ENCODE measurements at places on chromosomes 13 and 19. TPM values are rescaled to one million over a fixed set of nuclear protein-coding genes. Genes with fewer than 3 reads are reported as not detected.

TMEM259 gene
- total RNA-seq = 321 TPM

MAP1S gene
- 37.8 TPM for total RNA-seq

ERICH4 gene
- not detected for total RNA-seq

KLK2 gene
- total RNA-seq = not detected

IGFL2 gene
- not detected for total RNA-seq

IFNL1 gene
- total RNA-seq = not detected

ZNF865 gene
- 16.4 TPM for total RNA-seq

XAB2 gene
- total RNA-seq = 78.1 TPM

ZNF682 gene
- 14.4 TPM for total RNA-seq

THOP1 gene
- 30.8 TPM for total RNA-seq

TTYH1 gene
- 0.41 TPM for total RNA-seq

PGLYRP1 gene
- total RNA-seq = not detected

NXNL1 gene
- total RNA-seq = not detected

- no peak for DNase-seq
These were observed 441.5 kb upstream of the SPRY2 start for GRCh38 chr13:80782441-80782840.

DNA sequence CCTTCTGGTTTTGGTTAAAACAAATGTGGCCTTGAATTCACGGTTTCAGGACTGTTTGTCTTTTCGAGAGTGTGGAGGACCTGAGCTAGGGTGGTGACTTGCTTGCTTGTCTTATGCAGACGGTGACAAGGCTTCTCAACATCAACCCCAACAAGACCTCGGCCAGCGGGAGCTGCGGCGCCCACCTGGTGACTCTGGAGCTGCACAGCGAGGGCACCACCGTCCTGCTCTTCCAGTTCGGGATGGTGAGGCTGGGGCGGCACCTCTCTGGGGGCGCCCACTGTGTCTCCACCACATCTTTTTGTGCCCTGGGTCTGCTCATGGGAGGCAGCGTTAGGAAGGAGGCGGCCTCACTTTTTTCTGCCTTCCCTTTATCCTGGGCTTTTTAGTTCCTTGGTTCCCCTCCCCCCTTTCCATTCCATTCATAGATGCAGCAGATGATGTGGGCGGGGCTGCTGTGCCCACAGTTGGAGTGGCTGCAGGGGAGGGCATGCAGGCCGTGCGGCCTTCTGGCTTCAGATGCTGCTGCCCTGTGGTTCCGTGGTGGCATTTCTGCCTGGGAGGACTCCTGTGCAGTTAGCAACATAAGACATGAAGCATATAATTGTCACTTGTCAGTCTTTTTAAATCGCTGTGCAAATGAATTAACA lies 23.3 kb downstream of the LAMP1 start:
- no peak for DNase-seq

- no peak for DNase-seq
These were observed 58.6 kb downstream of the GADD45B start for GRCh38 chr19:2534423-2535013.

DNA sequence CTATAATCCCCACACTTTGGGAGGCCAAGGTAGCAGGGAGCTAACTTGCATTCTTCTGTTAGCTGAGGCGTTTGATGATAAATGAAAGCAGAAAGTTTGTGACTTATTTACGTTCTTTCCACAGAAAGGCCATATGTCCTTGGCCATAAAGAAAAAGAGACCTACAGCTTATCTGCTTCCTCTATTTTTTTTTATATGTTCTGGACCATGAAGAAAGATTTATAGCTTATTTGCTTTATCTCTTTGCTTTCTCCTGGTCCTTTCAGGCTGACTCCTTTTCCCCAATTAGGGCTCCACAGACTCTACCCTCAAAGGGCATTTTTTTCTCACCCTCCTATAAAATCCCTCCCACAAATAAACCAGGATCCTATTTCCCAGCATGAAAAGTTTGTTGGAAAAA lies 1.5 kb upstream of the ZNF616 start:
- no peak for DNase-seq

- DNase-seq = no peak
These were observed 55.1 kb downstream of the GPR180 start for GRCh38 chr13:94656766-94657165.

- no peak for DNase-seq
These were observed 219.0 kb downstream of the COG6 start for GRCh38 chr13:39874331-39875053.

DNA sequence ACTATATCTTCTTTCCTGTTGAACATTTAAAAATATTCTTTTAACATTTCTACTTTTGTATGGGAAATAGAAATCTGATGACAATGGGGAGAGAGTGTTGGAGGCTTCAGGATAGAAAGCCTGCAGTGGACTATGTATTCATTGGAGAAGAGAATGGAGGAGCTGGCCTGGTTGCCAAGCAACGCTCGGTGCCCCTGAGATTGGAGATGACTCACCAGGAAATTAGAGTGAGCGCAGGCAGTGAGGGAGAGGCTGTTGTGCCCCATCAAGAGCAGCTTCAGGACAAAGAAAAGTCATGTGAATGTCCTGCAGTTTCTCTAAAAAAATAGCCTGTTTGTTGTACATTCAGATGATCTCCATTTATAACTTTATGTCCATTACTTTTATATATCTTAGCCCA lies 48.7 kb upstream of the ZNF835 start:
- DNase-seq = no peak

GRCh38 chr19:57302020-57302465 lies 18.2 kb upstream of the ZNF543 start:
- no peak for DNase-seq

DNA sequence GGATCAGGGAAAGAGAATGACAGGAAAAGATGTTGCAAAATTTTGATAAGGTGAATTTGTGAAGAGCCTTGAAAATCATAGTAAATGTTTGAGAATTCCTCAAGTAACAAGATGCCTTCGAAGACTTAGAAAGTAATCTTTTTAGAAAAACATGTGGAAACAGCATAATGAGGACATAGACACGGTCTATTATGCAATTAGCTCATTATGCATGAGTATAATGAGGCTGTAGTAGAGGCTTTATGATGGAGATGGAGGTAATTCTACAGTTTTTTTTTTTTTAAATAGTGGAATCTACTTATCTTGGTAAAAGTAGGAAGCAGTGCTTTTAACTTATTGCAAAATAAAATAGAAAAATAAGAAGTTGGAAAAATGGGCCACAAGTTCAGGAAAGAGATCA lies 1329.1 kb upstream of the SPRY2 start:
- DNase-seq = no peak

- no peak for DNase-seq
These were observed 492.0 kb downstream of the FGF9 start for GRCh38 chr13:22162889-22163288.

GRCh38 chr13:48505597-48506091 lies 27.2 kb downstream of the RCBTB2 start:
- peak; percentile 48 for DNase-seq

GRCh38 chr19:6003976-6004375 lies 26.0 kb upstream of the RANBP3 start:
- DNase-seq = no peak

DNA sequence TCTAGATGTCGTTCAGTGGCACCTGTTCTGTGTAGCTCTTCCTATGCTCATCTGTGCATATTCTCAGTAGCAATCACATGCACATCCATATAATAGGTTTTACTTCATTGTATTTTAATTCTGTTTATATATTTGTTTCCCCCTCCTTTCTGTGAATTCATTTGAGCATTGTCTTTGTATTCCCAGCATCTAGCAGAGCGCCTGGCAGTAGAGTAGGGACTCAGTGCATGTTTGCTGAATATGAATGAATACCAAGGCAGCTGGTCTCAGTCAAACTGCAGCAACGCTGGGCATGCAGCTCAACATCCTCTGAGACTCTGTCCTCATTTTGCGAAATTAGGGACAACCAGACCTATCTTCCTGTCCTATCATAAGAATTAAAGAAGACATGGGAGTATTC lies 330.1 kb downstream of the SPRY2 start:
- no peak for DNase-seq

DNA sequence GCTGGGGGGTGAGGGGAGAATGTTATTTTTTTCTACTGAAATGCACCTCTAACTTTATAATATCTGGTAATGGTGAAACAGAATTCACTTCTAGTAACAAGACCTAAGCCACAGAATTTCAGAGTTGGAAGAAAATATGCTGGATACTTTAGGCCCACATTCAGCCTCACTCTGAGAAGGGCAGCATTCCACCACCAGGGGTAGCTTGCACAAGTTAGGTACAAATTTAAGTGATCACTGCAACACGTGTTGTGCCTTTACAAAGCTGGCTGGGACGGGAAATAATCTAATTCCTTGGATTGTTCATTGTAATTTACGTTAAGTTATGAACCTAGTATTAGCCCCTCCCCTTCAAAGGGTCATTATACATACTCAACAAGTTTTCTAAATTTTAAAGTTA lies 192.3 kb downstream of the RGCC start:
- no peak for DNase-seq

DNA sequence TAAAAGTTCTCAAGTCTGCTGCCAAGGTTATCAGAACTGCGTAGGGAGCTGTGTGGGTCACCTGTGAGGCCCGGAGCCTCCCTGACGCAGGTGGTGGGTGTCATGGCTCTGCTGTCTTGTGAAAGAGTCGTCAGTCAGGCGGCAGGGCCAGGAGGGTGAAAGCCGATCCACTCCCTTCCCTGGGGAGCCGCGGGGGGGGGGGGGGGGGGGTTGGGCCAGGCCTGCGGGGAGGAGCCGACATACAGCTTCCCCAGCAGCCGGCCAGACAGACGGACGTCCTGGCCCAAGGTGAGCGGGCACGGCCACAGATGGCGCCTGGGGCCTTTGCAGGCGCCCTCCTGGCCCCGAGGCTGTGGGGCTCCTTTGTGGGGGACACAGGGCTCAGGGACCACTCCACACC lies 12.4 kb downstream of the SBNO2 start:
- no peak for DNase-seq

- no peak for DNase-seq
These were observed 5.3 kb downstream of the ZNF557 start for GRCh38 chr19:7074705-7075282.

- DNase-seq = no peak
These were observed 10.6 kb upstream of the FFAR2 start for GRCh38 chr19:35437406-35437951.

GRCh38 chr13:33213797-33214196 lies 71.8 kb downstream of the STARD13 start:
- DNase-seq = no peak

DNA sequence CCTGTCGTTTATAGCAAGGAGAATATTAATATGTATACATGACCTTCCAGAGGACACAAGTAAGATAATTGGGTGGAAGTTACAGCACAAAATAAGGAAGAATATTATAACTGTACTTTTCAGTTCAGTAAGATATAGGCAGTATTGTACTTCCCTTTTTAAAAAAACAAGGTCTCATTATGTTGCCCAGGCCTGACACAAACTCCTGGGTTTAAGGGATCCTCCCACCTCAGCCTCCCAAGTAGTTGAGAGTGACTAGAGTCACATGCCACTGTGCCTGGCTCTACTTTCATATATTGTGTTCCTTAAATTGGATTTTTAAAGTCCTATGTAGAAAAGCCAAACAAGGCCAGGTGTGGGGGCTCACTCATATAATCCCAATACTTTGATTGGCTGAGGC lies 19.5 kb upstream of the MAB21L1 start:
- DNase-seq = no peak

DNA sequence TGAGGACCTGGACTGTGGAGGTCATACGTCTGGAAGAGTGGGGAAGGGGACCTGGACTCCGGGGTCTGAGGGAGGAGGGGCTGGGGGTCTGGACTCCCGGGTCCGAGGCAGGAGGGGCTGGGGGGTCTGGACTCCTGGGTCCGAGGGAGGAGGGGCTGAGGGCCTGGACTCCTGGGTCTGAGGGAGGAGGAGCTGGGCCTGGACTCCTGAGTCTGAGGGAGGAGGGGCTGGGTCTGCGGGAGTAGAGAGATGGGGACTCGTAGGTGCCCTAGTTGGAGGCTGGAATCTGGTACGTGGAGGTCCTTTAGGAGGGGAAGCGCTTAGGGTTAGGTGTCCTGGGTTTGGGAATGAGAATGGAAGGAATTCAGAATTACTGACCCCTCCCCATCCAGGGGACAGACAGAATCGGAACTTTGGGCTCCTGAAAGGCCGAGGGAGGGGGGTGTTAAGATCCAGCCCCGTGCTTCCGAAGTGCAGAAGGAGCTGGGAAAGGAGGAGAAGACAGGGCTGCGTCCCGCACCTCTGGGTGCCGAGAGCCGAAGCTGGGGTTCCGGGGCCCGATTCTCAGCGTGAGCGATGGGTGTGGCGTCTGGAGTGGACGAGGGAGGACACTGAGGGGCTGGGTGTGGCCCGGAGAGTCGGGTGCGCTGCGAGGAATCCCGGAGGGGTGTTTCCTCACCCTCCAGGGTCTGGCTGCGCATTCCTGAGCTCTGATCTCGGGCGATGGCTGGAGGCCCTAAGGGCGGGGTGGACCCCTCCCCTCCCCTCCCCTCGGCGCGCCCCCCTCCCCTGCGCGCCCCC lies 608 bp downstream of the MYADM start:
- peak; percentile 34 for DNase-seq

GRCh38 chr19:32368787-32369186 lies 23.4 kb downstream of the ZNF507 start:
- no peak for DNase-seq

DNA sequence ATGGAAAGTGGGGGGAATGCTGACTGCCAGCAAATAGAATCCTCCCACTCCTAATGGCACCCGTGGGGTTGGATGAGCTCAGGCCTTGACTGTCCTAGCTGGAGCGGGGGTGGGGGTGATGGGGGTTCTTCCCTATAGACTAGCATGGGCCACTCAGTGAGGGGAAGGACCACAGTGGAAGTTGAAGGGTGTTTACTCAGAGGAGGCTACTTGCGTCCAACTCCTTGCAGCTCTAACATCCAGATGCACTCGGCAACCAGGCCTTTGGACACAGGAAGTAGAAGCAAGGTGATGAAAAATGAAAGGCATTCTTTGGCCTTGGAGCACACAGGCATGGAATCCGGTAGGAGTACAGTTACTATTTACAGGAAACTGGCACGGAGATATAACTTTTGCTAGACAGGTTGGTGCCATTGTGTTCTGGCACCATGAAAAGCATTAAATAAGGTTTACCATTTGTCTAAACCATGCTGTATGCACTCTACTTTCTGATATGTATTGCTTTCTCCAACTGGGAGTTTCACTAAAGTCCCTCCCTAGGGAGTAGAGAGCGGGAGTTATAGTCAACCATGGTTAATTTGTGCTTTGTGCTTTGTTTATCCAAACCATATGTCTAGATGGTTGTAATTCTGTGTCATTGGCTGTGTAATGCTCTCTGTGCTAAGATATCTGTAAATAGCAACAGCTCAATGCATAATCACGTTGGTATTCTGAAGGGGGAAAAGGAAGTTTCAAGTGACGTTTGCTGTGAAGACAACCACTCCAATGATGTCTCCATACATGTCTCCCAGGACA lies 125.3 kb downstream of the TSHZ3 start:
- no peak for DNase-seq

- DNase-seq = no peak
These were observed 39.9 kb upstream of the CCNE1 start for GRCh38 chr19:29771708-29772414.

Data from T-cell (primary cell).